ENCODE measurements at places on chromosomes 11 and 22.

DNA sequence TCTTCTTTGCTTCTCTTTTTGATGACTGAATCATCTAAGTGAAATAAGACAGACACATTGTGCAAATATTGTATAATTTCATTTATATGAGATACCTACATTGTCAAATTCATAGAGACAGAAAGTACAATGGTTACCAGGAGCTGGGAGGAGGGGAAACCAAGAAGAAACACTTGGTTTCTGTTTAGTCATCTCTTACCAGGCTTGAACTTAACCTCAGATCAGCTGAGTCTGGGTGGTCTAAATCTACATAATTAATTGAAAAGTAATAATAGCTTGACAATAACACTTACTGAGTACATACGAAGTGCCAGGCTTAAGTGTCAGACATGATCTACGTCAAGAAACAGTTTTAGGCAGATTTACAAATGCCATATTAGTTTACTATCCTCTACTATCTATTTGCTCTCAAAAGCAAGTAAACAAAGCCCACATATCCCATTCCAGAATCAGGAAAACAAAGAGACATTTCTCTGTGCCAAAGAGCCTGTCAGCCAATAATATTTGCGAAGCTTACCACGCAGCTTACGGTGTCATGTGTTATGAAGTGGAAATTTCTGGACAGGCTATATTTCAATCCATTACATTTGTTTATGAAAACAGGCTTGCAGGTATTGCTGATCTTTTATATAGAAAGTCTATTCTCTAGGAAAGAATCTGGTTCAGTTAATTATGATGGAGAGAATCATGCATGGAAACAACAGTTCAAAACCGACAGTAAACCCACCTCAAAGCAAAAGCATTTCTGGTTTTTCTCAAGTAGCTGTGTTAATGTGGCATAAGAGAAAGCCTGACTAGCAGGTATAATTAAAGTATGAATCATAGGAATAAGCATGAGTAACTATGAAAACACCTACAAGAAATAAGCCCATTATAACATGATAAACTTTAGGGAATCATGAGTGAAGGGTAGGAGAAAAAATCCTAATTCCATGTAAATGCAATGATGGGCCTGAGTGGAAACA is 2.7 kb upstream of the ARHGAP42 start:
- DNase-seq: no peak

DNA sequence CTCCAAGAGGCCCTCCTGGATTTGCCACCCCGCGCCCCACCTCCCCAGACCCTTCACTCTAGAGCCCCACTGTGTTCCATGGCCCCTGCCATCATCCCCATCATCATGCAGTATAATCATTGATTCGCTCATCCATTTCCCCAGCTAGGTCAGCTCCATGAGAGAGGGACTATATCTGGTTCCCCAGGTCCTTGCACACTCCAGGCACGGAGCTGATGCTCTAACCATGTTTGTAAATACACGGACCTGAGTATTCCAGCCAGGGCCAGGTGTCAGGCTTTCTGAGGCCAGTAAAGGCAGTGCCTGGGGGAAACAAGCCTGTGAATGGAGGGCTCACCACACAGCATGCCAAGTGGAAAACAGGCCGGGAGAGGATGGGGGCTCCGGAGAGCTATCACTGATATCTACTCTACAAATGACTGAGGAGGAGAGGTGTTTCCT is 27.1 kb upstream of the OAF start:
- no peak for DNase-seq

DNA sequence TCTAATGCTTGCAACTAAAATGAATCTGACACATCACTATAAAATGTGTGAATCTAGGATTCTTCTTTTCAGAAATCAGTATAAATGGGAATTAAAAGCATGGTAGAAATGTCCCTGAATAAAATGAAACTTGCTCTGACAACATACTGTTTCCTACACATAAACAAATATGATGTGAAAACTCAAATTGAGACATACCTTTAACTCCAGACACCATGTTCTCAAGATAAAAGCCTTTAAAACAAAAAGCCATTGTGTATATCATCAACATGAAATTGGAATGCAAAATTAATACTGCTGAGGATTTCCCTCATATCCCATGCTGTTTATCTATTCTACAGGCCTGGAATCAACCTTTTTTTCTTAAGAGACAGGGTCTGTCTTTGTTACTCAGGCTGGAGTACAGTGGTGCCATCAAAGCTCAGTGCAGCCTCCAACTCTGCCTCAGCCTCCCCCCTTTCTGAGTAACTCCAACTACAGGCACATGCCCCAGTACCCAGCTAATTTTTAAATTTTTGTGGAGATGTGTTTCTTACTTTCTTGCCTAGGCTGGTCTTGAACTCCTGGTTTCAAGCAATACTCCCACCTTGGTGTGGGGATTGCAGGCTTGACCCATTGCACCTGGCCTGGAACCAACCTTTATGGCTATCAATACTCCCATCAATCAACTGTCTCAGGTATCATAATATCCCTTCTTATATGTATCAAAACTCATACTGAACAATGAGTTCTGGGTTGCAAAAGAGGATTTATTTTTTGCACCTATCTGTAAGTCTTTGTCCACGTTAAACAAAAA is 6.7 kb downstream of the TAF1D start:
- no peak for DNase-seq

- no peak for DNase-seq
Observed at GRCh38 chr11:41613326-41613725, 153.9 kb upstream of the LRRC4C start.

- DNase-seq: no peak
Observed at GRCh38 chr11:11312738-11313137, 40.3 kb downstream of the CSNK2A3 start.

- DNase-seq: peak; percentile 54
Observed at GRCh38 chr22:50691521-50691920, 18.9 kb downstream of the SHANK3 start.

GRCh38 chr11:57154739-57155138 is 27.0 kb upstream of the LRRC55 start:
- DNase-seq: no peak

GRCh38 chr11:27467181-27467913 is 5.2 kb downstream of the LGR4 start:
- no peak for DNase-seq

GRCh38 chr11:126284829-126285228 is 1.9 kb downstream of the TIRAP start:
- peak; percentile 75 for DNase-seq

DNA sequence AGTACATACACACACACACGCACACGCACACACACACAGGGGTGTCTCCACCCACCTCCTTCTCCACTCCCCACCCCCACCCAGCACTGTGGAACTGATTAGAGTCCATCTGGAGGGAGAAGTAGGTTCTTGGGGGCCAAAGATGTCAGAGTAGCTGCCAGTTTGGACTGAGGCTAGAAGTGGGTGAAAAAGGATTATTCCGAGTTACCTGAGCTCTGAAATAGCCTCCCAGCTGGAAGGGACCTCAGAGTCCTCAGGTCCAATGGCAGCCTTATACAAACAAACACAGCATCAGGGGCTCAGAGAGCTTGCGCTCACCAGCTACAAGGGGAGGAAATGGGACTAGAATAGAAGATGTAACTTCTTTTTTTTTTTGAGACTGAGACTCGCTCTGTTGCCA is 20.8 kb downstream of the IL10RA start:
- no peak for DNase-seq

GRCh38 chr11:86615487-86615886 is 56.9 kb downstream of the ME3 start:
- DNase-seq: no peak

- DNase-seq: no peak
Observed at GRCh38 chr11:113263458-113264259, 50.7 kb upstream of the TTC12 start.

DNA sequence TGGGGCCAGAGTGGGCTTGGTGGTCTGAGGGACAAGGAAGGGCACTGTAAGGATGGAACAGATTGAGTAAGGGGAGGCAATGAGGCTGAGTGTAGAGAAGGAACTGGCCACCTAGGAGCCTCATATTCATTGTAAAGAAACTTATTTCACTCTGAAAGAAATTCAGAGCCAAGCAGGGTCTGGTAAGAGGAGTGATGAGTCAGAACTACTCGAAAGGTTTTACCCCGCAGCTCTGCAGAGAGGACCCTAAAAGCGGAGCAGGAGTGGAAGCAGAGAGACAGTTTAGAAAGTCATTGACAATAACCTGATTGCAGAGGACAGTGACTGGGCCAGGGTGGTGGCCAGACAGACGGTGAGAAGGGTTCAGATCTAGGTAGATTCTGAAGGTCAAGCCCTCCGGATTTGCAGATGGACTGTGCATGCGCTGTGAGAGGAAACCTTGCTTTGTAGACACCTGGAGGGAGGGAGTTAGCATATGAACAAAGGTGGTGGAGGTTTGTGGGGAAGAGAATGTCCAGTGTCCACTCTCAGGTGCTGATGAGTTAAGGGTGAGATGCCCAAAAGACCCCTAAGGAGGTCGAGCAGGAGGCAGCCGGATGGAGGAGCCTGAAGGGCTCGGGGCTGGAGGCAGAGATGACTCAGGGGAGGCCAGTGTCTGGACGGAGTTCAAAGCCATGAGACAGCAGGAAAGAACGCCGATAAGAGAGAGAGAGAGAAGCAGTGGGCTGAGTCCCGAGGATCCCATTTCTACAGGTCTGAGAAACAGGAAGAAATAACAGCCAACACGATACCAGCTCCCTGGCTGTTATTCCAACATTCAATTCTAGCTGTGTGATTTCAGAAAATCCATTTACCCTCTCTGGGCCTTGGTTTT is 546.0 kb downstream of the BRD1 start:
- DNase-seq: no peak

Measured in CD4-positive, alpha-beta T cell treated with Interleukin-4 for 1 hour (primary cell).